Activated T-helper 1 cell treated with anti-CD3 and anti-CD28 coated beads, Interleukin-2, amount 50 U/mL, for 16 hours (primary cell): ENCODE measurements at places on chromosomes 12 and 14.

DNA sequence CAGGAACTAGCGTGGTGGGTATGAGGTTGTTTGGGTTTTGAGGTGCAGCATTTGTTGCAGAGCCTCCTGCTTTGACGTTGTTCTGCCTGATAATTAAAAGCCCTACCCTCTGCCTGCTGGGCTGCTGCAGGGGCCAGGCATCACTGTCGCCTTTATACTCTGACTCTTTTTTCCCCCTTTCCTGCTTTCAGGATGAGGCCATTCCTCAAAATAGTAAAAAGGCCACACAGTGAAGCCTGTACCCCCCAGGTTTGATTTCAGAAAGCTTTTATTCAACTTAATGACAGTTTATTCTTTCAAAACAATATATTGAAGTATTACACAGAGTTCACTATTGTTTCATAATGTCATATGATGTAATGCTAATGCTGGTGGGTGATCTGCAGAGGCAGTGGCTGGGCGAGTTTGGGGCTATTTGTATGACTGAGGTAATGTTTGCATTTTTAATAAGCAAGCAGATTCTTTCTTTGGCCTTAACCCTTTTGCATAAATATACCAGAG is 9.1 kb downstream of the BORCS5 start:
- DNase-seq = no peak

GRCh38 chr14:88516861-88517357 is 37.9 kb downstream of the PTPN21 start:
- DNase-seq = no peak

- DNase-seq = no peak
These were observed 55.1 kb downstream of the LRRC74A start for GRCh38 chr14:76881348-76881747.

DNA sequence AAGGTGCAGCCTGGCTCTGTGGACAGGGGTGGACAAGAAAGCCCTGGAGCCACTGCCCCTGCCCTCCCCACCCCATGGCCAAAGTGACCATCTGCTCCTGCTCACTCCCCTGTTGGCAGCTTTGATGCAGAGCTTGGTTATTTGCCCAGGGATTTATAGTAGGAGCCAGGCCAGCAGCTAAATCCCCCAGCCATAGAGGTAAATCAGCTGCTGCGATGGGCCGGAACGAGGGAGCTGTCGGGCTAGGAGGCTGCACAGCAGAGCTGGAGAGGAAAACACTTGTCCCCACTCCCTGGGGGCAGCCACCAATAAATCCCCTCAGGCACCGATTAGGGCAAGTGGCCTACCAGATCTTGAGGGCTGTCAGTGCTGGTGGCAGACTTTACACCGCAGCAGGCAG is 26.0 kb downstream of the SMUG1 start:
- DNase-seq = no peak

GRCh38 chr12:99257672-99258071 is 389.9 kb upstream of the GARIN6 start:
- no peak for DNase-seq

DNA sequence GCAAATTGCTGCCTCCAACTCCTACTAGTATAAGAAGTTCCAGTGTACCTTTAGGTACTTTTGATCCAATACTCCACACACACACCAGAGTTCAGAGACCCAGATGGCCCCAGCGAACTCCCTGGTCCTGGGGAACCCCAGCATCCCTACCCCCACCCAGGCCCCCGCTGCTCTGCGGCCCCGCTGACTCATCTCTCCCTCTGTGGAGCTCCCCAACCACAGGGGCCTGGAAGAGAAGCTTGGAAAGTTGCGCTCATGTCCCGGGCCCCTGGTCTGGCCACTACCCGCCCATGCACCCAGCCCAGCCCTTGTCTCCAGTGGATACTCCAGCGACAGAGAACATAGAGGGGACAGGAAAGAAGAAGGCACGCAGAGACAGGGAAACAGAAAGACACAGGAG is 4.2 kb upstream of the SP7 start:
- DNase-seq = no peak

- no peak for DNase-seq
These were observed 77.7 kb downstream of the KCNK10 start for GRCh38 chr14:88245321-88245720.

DNA sequence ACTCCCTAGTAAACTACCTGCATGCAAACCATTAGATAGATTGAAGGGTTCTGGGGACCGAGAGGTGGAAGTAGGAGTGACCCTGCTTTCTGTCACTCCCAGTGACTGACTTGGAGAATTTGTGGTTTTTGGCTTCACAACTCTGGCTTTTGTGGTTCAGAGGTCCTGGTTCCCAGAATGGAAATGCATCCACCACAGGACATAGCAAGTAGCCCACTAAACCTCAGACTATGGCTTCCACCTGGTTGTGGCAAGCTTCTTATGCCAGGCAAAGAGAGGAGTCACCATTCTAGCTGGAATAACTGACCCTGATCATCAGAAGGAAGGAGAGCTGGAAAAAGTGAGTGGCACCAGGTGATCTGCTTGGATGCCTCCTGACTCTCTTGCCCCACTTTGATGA is 162.4 kb upstream of the TMEM260 start:
- no peak for DNase-seq

GRCh38 chr12:56978397-56979138 is 21.2 kb upstream of the RDH16 start:
- no peak for DNase-seq

DNA sequence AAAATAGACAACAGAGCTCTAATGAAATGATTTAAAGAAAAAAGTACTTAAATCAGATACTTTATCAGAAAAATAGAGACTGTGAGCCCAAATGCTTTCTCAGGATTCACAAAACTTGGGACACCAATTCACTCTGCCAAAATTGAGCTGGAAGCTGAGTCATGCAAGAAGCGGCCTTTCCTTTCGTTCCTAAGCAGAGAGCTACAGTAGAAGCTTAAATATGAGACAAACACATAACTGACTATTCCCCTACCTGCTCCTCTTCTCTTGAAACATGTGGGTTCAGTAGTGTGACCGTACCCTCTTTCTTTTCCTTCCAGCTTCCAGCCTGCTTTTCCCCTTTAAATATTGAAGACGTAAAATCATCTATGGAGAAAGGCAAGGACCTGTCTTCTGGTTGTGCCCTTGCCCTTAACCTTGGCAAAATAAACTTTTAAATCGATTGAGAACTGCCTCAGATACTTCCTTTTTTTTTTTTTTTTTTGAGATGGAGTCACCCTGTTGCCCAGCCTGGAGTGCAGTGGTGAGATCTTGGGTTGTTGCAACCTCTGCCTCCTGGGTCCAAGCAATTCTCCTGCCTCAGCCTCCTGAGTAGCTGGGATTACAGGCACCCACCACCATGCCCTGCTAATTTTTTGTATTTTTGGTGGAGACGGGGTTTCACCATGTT is 4.4 kb upstream of the SDS start:
- no peak for DNase-seq

- DNase-seq = no peak
These were observed 556.7 kb upstream of the FBXO33 start for GRCh38 chr14:39988939-39989338.

DNA sequence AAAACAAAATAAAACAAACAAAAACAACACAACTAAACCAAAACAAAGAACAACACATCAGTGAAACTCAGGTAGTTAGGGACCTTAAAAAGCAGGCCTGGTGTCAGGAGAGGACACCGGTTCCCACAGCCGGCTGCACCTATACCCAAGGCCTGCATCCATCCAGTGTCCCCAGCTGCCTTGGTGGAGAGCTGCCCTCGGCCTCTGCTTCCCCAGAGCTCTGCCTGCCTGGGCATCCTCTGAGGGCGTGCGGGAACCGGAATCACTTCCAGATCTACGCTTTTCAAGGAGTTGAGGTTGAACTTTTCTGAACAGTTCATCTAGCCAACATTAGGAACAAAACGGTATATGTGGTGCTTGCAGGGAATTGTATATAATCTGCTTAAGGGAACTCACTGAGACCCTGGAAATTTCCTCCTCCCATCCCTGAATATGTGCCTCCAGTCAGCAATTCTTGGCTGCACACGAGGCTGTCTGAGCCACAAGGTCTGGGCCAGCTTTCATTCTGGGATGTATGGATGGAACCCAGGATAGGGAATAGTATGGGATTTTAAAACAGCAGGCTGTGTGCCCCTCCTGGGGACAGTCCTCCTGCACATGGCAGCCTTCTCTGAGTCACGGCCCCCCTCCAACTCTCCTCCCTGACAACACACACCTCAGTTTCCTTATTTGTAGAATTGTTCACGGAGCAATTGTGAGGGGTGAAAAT is 319.0 kb upstream of the RTL1 start:
- no peak for DNase-seq

GRCh38 chr14:77859934-77860570 is 60.1 kb downstream of the ADCK1 start:
- DNase-seq = no peak

- peak; percentile 57 for DNase-seq
These were observed 621 bp upstream of the ANAPC7 start for GRCh38 chr12:110403976-110404682.

DNA sequence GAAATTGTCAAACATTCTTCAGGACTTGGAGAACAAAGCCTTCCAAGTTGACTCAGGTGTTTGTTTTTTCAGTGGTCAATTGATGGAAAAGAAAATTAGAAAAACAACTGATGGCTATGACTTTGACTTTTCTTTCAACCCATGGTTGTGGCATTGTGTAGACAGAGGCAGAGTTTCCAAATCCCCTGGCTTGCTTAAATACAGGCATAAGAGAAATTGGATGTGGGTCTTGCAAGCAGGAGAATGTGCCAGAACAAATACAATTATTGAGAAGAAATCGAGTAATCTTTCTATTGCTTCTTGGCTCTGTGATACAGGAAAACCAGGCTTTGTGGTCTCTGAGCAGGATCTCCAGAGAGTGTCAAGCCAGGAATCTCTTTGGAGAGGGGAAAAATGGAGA is 40.9 kb upstream of the FRMD6 start:
- no peak for DNase-seq

GRCh38 chr14:22460461-22461195 is 128.4 kb downstream of the DAD1 start:
- no peak for DNase-seq

GRCh38 chr14:97688631-97689336 is 891.6 kb downstream of the VRK1 start:
- no peak for DNase-seq

DNA sequence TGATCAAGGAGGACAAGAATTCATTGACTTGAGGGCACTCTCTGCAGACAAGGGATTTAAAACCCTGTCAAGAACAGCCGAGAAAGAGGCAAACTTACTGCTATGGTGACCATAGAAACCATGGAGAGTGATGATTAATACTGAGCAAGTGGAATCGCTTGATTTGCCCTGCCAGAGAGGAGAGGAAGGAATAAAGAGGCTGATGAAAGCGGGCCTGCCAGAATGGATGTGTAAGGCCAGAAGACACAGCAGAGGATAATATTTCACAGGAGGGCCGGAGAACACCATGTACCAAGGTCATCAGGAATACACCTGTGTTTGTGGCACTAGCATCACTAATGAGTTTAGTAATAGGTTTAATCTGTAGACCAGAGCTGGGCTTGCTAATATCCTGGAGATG is 221.8 kb upstream of the DCN start:
- DNase-seq = no peak

- DNase-seq = no peak
These were observed 32.7 kb upstream of the FBLN5 start for GRCh38 chr14:91980157-91980556.

DNA sequence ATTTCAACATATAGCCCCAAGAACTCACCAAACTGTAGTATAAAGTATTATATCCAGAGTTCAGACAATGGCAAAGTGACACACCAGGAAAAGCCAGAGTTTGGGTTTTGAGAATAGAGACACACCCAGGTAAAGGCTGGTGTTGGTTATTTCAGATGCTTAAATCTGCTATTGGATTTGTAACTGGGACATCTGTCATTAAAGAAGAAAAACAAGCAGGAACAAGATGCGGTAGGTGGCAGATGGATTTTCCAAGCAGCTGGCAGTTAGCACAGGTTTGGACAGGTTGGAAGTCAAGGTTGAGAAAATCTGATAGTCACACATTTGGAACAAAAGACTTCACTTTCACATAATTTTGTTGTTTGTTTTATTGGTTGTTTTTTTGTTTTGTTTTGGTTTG is 14.4 kb upstream of the CDK17 start:
- no peak for DNase-seq

DNA sequence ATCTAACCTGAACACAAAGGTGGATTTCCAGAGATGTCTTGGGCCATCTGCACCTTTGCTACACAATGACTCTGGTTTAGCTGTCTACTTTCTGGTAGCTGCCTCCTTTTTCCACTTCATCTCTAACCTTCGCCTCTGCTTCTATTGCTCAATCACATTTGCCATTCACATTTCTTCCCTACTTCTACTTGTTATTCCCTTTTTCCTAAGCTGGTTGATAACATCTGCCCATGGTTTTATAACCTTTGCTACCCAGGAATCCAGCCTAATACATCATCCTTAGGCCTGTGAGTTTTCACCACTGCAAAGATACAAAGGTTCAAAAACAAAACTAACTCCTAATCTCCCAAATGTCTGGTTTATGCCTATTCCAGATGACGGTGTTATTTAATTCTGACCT is 13.2 kb downstream of the SPPL3 start:
- DNase-seq = no peak

DNA sequence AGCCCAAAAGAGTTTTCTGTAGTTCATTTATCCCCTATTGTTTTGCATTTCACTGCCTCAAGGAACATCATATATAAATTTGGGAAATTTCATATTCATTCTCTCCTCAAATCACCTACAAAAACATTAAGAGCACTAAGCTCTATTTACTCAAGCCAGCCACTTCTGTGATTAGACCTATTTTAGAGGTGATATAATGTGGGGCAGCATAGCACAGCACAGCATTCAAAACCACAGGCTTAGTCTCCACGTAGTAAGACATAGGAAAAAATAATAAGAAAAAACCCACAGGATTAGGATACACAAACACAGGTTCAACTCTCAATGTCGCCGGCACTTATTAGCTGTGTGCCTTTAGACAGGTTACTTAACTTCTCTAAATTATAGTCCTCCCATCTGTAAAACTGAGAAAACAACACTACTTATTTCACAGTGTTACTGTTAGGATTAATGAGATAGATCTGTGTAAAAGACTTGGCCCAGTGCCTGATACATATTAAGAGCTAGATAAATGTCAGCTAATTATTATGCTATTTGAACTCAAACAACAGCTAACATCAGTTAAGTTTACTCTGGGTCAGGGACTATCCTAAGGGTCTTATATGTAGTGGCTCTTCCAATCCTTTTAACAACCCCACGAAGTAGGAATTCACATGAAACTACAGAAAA is 20.3 kb downstream of the DCAF5 start:
- DNase-seq = no peak

DNA sequence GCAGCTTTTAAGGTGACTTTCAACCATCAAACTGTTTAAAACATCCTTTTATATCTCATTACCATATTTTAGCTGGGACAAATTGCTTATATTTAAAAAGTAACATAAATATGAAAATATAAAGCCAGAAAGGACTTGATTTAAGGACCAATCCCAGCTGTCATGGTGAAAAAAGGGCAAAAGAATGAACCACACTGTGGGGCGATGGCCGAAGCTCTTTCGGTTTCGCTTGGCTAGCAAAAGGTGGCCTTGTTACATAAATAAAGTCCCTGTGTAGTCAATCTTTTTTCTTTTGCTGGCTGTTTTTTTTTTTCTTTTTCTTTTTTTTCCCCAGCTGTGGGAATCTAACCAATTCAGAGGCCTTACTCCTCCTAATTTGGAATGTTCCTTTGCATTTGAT is 50.9 kb downstream of the FBXO33 start:
- DNase-seq = no peak

- no peak for DNase-seq
These were observed 451.8 kb upstream of the TBX3 start for GRCh38 chr12:115135800-115136211.
